Endodermal cell (in vitro differentiated cells): ENCODE measurements at places on chromosomes 4 and X. TPM values are rescaled to one million over a fixed set of nuclear protein-coding genes. Genes with fewer than 3 reads are reported as not detected.

The SSX4B gene
- total RNA-seq = 1.5 and 1.7 TPM in 2 replicates

GRCh38 chr4:7774301-7775294 lies 165.1 kb downstream of the AFAP1 start:
- DNase-seq = no peak

The CTPS2 gene
- total RNA-seq = 67.2 and 71.1 TPM in 2 replicates

- DNase-seq = no peak
Measured at GRCh38 chr4:17771284-17771908, 10.0 kb downstream of the FAM184B start.

DNA sequence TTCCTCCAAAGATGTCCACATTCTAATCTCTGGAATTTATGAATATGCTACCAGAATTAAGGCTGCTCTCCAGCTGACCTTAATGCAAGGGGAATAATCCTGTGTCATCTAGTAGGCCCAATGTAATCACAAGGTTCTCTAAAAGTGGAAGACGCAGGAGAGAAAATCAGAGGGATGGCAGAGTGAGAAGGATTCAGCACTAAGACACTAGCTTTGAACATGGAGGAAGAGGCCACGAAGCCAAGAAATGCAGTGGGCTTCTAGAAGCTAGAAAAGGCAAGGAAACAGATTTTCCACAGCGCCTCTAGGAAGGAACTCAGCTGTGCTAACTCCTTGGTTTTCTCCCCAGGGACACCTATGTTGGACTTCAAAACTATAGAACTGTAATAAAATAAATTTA lies 240.7 kb upstream of the TRAM1L1 start:
- DNase-seq = no peak

The GBA3 gene
- not detected in 2 replicates for total RNA-seq

The GRIA3 gene
- 9.5 to 14.2 TPM (median 12.2 TPM) in 3 replicates for total RNA-seq

The CLCN4 gene
- 4.3 to 5.0 TPM (median 4.4 TPM) in 3 replicates for total RNA-seq

GRCh38 chr4:128862608-128863311 lies 53.3 kb downstream of the JADE1 start:
- DNase-seq = no peak

The C4orf50 gene
- 1.2 and 1.6 TPM in 2 replicates for total RNA-seq

The ADH1A gene
- not detected in 3 replicates for total RNA-seq

The MAGEA4 gene
- not detected in 3 replicates for total RNA-seq

DNA sequence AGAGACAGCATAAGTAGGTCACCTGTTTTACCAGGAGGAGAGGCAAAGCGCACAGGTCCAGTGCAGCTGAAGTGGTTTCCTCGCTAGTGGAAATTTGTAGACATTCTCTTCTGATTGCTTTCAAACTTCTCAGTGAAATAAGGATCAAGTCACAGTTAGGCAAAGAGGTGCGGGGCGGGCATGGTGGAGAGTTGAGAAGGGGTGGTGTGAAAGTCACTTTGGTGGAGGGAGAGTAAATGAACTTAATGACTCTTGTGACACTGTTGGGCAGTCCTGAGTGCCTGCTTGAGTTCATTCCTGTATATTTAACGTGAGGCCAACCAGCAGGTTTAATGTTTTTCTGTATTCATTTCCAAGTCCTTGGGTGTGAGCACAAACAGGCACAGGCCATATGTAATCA lies 235.6 kb downstream of the TRIML1 start:
- no peak for DNase-seq

DNA sequence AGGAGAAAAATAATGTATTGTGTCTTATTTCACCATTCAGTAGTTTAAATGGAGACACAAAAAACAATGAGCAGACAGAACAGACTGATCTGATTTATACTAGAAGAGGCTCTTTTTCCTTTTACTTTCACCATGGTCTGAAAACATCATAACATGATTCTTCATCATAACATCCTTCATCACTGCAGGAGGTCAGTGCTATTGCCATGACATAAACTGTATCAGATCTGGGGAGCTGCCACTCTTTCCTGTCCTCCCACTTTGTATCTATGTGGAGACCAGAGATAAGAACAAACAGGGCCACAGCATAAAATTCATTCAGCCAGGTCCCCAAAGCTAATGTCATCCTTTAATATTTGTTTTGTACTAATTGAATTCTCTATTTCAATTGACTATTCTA lies 25.2 kb downstream of the SOD3 start:
- no peak for DNase-seq

The MAGEA1 gene
- not detected in 2 replicates for total RNA-seq

The L1CAM gene
- total RNA-seq = 7.5 to 32.5 TPM (median 13.0 TPM) in 3 replicates

DNA sequence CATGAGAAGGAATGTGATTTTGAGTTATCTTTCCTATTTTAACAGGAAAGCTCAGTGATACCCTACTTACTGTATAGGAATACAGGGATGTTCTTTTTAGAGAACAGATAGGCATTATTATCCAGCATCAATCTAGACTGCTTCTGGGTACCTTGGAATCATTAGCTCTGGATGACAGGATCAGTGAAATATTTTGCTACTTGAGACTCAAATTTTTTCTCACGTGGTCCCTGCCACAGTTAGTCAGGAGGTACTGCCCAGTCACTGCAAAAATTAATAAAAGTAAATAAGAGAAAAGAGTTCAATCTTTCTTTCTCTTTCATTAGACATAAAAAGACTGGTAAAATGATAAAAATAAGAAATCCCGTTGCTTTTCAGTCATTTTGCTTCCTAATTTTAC lies 5.5 kb downstream of the ZNF827 start:
- no peak for DNase-seq

DNA sequence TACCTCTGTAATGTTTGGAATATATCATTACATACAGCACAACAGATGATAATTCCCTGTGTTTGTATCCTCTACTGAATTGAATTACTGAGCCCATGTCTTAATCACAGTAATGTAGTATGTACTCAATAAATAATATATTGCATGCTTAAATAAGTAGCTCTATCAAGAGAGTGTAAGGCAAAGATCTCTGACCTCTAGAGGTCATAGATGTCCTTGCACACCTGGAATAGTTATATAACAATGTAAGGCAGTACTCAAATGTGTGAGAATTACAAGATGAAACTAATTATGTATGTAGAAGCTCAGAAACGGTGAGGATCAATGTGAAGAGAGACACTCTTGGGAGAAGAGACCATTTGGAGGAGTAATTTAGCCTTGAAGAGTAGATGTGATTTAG lies 14.3 kb upstream of the GCNA start:
- DNase-seq = no peak

DNA sequence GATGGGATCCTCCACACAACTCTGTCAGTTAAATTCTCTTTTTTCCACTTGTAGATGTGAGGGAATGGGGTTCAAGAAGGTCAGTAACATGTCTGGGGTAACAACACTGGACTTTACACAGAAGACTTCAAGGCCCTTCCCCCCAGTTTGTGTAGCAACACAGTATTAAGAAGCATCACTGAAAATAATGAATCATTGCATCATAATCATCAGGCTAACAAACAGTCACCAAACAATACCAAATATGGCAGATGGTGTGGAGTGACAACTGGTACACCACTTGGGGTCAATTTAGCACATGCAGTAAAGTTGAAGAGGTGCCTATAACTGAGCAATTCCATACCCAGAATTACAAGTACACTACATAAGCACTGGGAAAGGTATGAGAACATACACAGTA lies 38.6 kb downstream of the BOD1L1 start:
- no peak for DNase-seq

DNA sequence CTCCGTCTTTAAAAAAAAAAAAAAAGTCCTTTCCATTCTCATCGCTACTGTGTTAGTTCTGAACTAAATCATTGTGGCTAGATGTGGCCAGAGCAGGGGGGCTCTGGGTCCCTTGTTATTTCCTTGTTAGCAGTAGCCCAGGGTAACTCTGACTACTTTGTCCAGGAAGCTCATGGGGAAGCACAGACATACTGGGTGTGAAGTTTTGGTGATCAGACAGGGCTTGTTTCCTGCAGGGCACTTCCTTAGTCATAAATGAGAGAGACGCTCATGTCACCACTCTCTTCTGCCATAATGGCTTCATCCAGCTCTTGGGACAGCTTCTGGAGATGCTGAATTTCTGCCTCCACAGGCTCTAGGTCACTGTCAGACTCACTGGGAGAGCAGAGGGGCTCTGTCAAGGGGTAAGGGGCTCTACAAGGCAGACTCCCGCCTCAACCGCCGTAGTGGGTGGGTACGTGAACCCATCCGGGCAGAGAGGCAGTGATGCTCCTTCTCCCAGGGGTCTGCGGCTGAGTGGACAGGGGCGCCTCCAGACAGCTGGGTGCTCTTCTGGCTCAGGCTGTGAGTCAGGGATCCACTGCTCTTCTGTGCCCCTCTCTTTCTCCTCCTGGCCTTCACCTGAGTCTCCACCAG lies 12.9 kb downstream of the STIM2 start:
- DNase-seq = no peak

- DNase-seq = no peak
Measured at GRCh38 chr4:52961666-52962412, 99.7 kb downstream of the RASL11B start.

DNA sequence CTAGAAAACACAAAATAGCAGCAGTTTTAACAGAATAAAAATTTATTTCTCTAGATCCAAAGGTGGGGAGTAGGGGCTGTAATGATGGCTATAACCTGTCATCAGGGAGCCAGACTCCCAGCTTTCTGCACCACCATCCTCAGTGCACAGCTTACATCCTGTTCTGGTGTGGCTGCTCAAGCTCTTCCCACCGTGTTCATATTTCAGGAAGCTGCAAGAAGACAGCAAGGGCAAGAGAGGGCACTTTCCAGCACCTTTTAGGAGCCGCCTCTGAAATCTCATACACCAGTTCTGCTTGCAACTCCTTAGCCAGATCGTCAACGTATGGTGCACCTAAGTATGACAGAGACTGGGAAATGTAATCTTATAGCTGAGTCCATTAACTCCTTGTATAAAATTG lies 253.7 kb downstream of the CENPC start:
- no peak for DNase-seq

The CXCL1 gene
- total RNA-seq = not detected in 3 replicates

DNA sequence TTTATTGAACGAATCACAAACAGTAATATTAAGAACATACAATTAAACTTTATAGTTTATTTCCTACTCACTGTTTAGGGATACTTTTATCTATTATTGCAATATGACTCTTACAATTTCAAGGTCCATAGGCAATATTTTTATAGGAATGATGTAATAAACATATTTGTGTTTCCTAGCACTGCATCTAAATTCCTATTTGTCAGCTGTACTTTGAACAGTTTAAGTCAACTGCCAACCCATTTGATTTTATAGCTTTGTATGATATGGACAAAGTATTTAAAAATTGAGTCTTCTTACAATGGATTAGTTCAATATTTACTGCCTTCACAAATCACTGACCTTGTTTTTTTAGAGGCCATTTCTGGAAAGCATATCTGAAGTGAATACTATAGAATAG lies 199.3 kb downstream of the PCDH7 start:
- DNase-seq = no peak

The GSX2 gene
- not detected in 3 replicates for total RNA-seq

The TSPAN7 gene
- 14.7 to 15.1 TPM (median 14.9 TPM) in 3 replicates for total RNA-seq

The ZNF81 gene
- total RNA-seq = 4.9 to 16.1 TPM (median 9.8 TPM) in 3 replicates

GRCh38 chr4:90165883-90166282 lies 38.7 kb downstream of the CCSER1 start:
- no peak for DNase-seq

- no peak for DNase-seq
Measured at GRCh38 chr4:30402276-30402675, 317.9 kb upstream of the PCDH7 start.
